Panc1 (cell line): ENCODE measurements at places on chromosomes 13 and 19. TPM values are rescaled to one million over a fixed set of nuclear protein-coding genes. Genes with fewer than 3 reads are reported as not detected.

GRCh38 chr13:31891472-31891871 lies 140.1 kb upstream of the FRY start:
- no peak for DNase-seq

DNA sequence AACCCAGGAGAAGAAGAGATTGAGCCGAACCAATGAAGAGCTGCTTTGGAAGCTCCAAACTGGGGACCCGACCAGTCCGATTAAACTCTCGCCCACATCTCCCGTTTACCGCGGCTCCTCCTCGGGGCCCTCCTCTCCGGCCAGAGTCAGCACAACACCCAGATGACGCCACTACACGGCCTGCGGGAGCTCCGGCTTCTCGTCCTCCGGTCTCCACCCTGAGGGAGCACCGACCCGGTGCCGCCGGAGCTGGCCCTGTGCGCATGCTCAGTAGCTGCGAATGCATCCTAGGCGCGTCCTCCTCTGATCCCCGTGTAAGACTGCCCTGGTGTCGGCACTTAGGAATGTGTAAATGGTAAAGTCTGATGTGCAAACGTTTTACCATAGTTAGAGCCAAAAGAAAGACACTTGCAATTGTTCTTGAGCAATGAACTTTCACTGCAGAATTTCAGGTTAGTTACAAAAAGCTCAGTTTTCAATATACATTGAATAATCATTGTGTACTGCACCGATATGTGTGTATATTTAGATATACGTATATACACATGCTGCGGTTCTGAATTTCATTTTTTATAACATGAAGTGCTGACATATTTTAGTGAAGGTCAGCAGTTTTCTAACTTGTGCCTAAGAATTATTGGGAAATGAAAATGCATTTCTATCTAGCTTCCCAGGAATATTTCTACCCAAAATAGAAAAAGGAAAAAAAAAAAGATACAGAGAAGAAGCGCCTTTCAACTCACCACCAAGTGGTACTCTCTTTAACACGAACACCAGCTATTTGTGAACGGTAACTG lies 92.2 kb downstream of the SLC7A1 start:
- DNase-seq = no peak

DNA sequence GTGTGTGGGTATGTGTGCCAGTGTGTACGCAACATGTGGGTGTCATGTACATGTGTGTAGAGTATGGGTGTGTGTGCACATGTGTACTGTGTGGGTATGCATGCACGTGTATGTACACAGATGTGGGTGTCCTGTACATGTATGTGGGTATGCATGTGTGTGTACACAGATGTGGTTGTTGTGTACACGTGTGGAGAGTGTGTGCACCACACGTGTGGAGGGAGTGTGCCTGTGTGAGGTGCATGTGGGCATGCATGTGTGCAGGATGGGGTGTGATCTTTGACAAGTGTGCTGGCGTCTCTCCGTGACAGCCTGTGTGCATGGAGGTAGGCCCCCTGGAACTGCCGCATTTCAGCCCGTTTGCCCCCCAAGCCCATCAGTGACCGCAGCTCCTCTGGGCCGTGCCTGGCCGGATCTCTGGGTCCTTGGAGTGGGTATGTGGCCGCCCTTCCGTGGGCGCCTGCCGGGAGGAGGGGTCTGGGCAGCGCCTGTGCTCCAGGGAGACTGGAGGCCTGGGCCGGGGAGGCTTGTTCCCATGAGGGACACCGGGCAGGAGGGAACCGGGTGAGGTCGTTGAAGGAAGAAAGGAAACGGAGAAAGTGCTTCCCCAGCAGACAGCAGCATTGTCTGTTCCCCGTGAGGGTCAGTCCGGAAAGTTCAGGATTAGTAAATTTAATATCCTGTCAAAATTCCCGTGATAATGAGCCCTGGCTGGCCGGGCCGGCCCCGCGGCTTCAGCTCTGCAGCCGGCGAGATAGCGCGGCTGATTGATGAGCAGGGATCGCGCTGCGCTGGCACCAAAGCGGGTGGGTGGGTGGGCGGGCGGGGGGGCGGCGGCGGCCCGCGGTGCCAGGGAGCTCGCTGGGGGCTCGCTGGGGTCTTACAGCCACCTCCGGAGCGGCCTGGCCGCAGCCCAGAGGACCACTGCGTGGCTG lies 91.1 kb upstream of the SOX1 start:
- no peak for DNase-seq

Gene TEX30
- 20.8 TPM for total RNA-seq

Gene FFAR3
- total RNA-seq = not detected

Gene USHBP1
- not detected for total RNA-seq

Gene KDM4B
- total RNA-seq = 18.4 TPM

Gene C19orf67
- 0.28 TPM for total RNA-seq
